GM12864 (cell line): ENCODE measurements at places on chromosomes 2 and 18.

DNA sequence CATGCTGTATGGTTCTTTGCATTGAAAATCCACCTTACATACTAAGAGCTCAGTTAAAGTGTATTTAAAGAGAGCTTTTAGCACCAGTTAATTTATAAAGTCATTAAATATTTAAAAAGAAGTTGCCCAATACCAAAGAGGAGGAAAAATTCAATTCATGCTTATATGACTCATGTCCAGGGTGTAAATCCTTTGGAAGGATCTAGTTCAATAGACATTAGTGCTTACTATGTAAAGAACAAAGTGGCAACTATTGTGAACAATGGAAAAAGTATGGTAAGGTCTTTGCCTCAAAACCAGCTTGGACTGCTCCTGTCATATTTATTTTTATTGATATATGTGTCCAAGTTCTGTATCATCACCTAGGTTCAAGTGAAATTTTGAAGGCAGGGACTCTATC is 90.5 kb downstream of the SCN9A start:
- no peak for DNase-seq

GRCh38 chr2:232588680-232589585 is 38.4 kb downstream of the EIF4E2 start:
- no peak for DNase-seq

DNA sequence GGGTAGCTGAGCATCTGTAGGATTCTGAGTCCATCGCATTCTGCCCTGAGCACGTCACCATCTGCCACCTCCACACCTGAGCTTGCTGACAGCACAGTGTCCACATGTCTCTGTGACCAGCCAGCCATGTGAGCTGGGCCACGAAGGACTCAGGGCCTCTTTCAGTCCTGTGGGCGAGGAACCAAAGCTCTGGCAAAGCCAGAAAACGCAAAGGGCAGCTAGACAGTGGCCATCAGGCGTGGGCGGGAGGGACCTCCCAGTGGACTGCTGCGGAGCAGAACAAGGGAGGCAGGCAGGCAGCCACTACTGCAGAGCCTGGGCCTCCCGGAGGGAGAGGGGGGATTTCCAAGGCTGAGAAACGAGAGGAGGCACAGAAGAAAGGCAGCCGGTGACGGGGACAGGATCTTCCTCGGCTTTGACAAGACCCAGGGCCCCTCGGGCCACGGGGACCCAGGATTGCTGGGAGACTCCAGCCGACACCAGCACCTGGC is 274.6 kb upstream of the SALL3 start:
- DNase-seq, result no peak

DNA sequence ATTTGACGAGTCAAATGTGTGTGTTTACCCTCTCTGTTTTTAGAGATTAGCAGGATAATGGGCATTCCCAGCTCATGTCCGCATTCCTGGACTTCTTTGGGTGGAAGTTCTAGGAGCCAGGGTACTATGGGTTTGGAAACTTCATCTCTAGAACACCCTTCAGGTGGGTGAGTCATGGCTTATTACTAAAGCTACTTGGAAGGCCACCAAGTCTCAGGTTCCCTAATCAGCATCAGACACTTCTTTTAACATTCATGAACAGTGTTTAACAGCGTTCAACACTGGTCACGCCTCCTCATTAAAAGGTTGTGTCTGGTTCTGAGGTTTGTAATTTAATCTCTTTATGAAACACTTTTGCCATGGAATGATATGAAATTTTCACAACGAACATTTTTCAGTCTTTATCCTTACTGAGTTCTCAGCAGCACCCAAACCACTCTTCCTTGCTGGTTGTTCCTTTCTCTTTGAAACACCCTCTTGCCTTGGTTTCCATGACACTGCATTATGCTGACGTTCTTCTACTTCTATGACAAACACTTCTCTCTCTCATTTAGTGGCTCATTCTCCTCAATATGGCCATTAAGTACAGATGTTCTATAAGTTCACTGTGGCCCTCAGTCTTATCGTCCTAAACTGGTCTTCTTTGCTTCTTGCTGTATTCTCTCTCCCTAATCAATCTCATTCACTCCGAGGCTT is 49.3 kb downstream of the MMADHC start:
- no peak for DNase-seq

DNA sequence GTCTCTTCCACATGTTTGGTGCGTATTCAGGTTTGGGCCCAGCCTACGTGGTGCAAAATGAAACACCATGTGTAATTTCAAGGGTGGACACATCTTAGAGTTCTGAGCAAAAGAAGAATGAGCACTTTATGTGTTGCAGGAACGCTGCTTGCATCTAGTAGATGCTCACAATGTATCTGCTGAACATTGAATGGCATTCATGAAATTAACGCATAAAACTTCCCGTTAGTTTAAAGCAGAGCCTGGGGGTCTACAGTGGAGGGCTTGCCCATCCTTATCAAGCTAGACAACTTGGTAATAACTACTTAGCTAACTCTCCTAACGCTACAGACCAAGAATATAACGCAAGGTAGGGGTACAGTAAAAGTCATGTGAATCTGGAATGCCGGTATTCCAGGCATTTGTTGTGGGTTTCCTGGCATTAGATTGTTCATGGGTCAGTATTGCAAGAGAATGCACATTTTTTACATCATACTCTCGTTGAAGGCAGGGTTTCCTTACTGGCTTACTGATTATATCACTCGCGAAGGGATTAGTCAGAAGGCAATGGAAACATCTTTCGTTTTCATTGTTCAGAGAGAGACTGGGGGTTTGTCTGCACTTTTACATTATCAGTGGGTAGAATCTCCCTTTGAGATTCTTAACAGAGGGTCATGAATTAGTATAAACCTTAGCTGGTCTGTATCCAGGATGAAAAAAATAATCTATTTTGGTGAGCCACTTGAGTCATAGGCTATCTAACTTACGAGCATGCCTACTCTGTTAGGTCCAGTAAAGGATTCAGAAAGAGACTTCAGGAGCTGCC is 229.5 kb upstream of the EPAS1 start:
- no peak for DNase-seq

DNA sequence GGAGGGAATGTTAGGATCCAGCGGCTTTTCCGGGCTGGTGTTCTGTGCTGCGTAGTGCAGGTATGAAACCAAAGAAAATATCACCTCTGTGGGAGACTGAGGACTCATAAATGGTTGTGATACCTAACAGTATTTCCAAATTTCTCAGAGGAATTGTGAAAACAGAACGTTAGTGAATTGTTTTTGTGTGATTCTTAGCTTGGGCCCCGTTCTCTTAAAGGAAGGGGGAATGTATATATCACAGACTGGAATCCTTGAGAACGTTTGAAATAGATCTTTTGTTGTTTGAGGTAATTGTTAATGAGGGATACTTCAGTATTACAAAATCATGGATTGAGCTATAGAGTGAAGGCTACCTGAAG is 834 bp downstream of the ZNF638 start:
- no peak for DNase-seq
